NCI-H2029 treated with DMSO at 0.1 percent for 48 hours (cell line): ENCODE measurements at places on chromosomes 5 and 9.
A peak's percentile ranks its signal among the peaks of the same experiment; 100 is the strongest.

DNA sequence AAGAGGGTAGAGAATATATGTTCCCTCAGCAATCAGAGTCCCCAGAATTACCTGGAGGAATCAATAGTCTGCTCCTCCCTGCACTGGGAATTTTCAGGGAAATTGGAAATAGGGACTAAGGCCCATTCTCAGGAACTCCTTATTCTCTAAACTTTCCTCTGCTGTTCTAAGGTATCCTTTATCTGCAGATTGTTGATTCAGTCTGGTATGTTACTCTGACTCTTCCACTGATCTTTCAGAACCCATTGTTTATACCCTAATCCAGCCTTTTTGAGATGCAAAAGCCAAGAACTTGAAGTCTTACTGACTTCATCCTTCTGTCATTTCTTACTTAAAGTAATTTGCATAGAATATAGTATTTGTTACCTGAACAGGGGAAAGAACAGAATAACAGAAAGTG is 143.5 kb upstream of the PPP1R2B start:
- DNase-seq, result no peak

DNA sequence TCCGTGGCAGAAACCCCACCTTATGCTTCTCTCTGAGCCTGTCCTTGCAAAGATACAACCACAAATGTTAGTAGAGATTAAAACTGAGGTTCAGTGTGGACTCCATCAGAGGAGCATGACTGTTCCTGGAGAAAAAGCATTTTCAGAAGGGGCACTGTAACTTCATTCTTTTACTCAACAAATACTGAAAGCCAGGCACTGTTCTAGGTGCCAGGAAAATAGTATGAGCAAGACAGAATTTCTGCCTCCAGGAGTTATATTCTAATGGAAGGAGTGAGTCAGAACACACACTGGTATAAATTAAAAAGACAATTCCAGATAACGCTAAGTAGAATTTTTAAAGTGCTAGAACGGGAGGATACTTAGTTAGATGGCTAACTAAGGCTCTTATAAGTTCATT is 251.4 kb upstream of the GAS1 start:
- no peak for DNase-seq

- no peak for DNase-seq
Measured at GRCh38 chr9:124286292-124286931, 28.7 kb downstream of the NEK6 start.

- DNase-seq, result no peak
Measured at GRCh38 chr5:134647750-134648424, 698 bp upstream of the SEC24A start.

- no peak for DNase-seq
Measured at GRCh38 chr9:18618862-18619261, 144.9 kb downstream of the ADAMTSL1 start.

DNA sequence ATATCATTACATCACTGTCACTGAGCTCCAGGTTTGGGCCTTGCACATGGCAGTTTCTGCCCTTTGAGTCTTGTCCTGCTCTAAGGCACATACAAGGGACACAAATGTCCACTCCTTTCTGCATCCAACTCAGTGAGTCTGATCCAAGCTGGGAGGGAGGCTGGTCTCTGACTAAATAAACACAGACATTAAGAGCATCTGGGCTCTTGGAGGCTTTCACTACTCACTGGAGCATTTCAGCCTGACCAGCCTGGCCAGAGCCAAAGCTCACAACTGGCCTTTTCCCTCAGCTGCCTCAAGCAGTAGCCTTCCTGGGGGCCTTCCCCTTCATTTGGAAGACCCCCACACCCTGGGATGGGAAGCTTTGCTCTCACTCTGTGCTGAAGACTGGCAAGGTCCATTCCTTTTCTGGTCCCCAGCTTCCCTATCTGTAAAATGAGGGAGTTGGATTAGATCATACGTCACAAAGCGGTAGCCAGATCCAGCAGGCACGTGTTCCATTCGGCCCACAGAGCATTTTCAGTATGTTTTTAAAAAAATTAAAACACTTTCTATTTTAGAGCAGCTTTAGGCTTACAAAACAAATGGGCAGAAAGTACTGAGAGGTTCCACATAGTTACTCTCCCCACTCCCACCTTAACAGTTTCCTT is 58.6 kb upstream of the XPA start:
- no peak for DNase-seq

DNA sequence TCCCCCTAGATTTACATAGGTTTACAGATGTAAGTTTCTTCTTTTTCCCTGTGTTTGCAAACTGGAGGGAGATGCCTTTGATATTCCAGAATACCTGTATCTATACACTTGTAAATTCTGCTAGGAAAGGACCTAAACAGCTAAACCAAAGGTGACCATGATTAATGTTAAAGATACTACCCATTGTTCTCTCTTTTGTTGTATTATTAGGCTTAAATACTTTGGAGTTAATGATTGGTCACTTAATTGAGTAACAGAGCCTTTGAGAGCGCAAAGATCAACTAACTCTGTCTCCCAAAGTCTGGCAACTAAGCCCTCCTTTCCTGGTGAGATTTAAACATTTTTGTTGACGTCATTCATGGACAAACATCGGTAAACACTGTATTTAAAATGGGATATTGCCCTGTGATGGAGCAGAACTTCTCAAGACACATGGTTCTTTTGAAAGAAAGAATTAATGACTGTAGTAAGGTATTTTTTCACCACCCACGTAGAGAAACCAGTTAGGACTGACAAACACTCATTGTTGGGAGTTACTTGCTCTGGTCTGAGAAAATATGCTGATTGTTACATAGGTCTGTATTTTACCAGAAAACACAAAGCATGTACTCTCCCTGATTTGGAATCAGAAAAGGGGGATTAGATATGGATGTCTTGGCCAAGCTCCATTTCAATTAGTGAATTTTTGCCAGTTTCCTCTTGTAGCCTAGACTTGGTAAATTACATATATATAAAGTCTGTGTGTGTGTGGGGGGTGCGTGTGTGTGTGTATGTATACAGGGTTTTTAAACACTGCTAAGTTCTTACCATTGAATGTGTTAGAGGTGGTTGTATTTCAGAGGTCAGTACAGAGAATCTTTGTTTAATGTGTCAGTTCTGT is 4.6 kb downstream of the VCAN start:
- no peak for DNase-seq

DNA sequence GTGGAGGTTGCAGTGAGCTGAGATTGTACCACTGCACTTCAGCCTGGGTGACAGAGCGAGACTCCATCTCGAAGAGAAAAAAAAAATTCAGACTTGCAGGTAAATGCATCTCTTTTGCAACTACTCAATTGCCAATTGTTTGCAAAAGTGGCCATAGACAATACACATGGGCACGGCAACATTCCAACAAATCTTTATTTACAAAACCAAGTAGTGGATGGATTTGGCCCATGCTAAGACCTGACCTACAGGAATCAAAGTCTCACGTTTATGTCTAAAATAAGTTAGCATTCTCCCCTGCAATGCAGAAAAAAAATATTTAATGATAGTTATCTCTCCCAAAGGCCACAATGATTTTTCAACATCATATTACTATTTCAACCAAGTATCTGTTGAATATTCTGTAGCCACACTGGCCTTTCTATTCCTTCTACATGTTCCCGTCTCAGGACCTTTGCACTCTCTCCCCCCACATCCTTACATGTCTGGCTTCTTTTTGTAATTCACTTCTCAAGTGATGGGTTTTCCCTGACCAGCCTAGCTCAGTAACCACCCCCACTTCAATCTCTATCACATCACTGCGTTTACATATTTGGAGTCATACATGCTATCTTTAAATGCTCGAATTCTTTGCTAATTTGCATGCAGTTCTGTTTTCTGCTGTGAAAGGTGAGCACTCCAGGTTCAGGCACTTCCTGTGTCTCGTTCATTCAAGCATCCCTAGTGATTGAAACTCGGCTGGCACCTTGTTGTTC is 54.2 kb downstream of the FNBP1 start:
- DNase-seq, result no peak

DNA sequence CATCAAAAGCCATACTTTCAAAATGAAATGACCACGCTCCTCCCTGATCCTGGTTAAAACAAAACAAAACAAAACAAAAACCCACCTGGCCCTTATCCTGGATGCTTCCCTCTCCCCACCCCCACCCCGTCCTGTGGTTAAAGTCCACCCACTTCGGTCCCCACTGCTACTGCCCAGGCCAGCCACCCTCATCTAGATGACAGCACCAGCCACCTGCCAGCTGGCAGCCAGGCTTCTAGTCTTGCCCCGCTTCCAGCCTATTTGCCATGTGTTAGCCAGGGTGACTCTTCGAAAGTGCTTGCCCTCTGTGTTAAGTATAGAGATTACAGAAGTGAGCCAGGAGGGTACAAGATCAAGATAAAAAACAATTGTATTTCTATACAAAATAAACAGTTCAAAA is 27.5 kb upstream of the NCS1 start:
- no peak for DNase-seq

DNA sequence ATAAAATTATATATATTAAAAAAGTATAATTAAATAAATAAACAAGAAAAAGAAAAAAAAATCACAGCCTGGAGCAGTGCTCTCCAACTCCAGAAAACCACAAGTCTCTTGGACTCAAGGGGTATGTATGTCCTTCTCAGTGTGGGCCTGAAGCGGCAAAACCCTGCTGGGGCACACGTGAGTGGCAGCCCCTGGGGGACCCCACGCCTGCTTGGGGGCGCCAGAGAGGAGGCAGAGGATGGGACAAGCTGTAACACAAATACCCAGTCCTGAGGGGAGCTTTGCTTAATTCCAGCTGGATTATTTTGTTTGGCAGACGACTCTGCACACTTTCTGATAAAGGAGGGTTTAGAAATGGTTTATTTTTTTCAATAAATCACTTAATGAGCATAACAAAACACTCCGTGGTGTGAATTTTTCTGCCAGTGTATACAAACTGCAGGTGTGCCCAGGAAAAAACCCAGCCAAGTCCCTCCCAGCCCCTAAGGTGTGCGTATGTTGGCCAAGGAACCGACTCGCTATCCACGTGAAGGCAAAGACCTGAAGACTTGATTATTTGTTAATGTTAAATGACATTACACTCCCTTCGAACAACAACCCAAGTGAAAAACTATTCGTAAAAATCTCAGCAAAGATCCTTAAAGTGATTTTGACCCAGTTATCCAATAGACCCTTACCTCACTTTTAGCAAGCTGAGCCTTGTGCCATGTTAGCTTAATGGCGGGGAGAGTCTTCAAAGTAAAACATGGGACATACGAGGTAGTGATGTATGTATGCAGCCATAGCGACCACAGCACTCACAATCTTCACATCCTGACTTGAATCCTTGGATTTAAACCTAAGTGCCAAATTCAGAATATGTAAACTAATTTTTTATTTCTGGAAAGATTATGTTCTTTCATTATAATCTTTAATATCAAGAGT is 32.9 kb downstream of the ANKH start:
- peak; percentile 13 for DNase-seq
